ENCODE measurements at places on chromosomes 1 and 21. TPM values are rescaled to one million over a fixed set of nuclear protein-coding genes. Genes with fewer than 3 reads are reported as not detected.

Gene CALML6
- 0.50 TPM for total RNA-seq

Gene CELA2B
- not detected for total RNA-seq

Gene AGTRAP
- 39.3 TPM for total RNA-seq

Gene SLC19A1
- 26.3 TPM for total RNA-seq

Gene MYOG
- total RNA-seq: not detected

Gene CACNA1S
- not detected for total RNA-seq

Gene LCE3D
- total RNA-seq: not detected

Gene MSH4
- 0.25 TPM for total RNA-seq

Gene EDARADD
- total RNA-seq: 0.15 TPM

Gene FAAH
- 6.2 TPM for total RNA-seq

Gene PPM1J
- total RNA-seq: not detected

Gene LRRC71
- not detected for total RNA-seq

Gene NBPF11
- total RNA-seq: 13.4 TPM

Gene PBXIP1
- 102 TPM for total RNA-seq

Gene FMOD
- total RNA-seq: 0.12 TPM

Gene TPTE
- total RNA-seq: not detected

Gene RAVER2
- total RNA-seq: 0.94 TPM

Gene CLDN19
- total RNA-seq: not detected

Gene HFM1
- not detected for total RNA-seq

Gene AGBL4
- not detected for total RNA-seq

Gene NUAK2
- 19.2 TPM for total RNA-seq

Gene BMP8B
- total RNA-seq: 0.19 TPM

Gene AUNIP
- total RNA-seq: 3.0 TPM

Gene CELA3B
- not detected for total RNA-seq

Gene KIF14
- 25.1 TPM for total RNA-seq

Gene NPHS2
- not detected for total RNA-seq

Gene GPR161
- total RNA-seq: not detected

Gene CASP9
- total RNA-seq: 18.6 TPM

Gene SAMD11
- not detected for total RNA-seq

Gene UTP25
- total RNA-seq: 7.7 TPM

Gene UBE2U
- not detected for total RNA-seq

Gene ADGRL4
- not detected for total RNA-seq

Gene SPOCD1
- not detected for total RNA-seq

Gene RXFP4
- total RNA-seq: not detected

Gene CA6
- total RNA-seq: 2.1 TPM

Gene RASSF5
- total RNA-seq: 210 TPM

Gene FCMR
- total RNA-seq: 226 TPM

Gene RIMKLA
- 2.0 TPM for total RNA-seq

Gene CFAP57
- total RNA-seq: not detected

Gene ADCY10
- total RNA-seq: not detected

Gene FASLG
- 0.60 TPM for total RNA-seq

Gene SNX27
- total RNA-seq: 22.9 TPM

Gene OLFML2B
- not detected for total RNA-seq

Gene SLAMF1
- total RNA-seq: 52.2 TPM

Gene CD1C
- not detected for total RNA-seq

Gene NR1I3
- not detected for total RNA-seq
